ENCODE measurements at places on chromosomes 4 and X. TPM values are rescaled to one million over a fixed set of nuclear protein-coding genes. Genes with fewer than 3 reads are reported as not detected.

DNA sequence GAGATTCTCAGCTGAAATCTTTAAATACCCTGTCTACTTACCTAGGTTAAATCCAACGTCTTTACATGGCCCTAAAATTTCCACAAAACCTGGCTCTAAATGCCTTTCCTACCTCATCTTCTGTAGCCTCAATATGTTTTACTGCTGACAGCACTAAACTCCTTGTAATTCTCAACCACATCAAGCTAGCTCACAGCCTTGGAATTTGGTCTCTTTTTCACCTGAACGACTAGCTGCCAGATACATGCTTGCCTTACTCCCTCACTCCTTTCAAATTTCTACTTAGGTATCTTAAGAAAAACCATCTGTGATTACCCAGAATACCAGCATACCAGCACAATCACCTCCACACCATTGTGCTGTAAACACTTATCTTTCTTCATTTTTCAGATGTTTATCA, 635.6 kb upstream of the PCDH10 start:
- DNase-seq, result no peak

PTTG2 gene
- not detected for total RNA-seq

DNA sequence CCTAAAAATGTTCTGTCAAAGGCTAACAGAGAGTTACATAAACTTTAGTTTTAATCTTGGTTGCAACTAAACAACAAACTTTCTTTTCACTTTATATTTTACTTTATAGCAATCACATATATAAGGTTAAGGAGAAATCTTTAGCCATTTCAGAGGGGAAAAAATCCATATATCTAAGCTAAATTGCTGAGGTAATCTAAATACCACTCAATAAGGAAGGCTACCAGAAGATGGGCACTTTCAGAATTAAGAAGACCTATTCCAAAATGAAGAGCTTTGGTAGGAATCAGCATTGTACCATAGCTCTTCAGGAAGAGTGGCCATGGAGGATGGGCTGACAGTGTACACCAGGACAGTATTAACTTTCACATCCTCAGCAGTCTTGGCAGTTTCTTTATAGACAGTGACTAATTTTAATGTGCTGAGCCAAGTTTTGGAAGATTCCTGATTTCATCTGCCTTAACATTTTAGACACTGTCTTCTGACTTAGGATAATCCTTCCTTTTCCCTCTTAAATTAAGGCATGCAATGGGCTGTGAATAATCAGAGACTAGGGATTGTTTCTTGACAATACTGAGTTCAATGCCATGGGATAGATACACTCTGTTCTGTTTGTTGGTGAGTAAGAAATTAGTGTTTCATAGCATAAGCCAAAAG, 7.1 kb downstream of the FAT4 start:
- no peak for DNase-seq

VCX3B gene
- not detected for total RNA-seq

GRCh38 chrX:3815896-3816664, 102.6 kb upstream of the PRKX start:
- DNase-seq, result peak; percentile 71

GRCh38 chrX:102558607-102559006, 40.7 kb upstream of the ARMCX5 start:
- DNase-seq, result no peak

GRCh38 chrX:24979081-24979480, 36.7 kb downstream of the ARX start:
- no peak for DNase-seq

PNCK gene
- total RNA-seq, result 1.9 TPM

DNA sequence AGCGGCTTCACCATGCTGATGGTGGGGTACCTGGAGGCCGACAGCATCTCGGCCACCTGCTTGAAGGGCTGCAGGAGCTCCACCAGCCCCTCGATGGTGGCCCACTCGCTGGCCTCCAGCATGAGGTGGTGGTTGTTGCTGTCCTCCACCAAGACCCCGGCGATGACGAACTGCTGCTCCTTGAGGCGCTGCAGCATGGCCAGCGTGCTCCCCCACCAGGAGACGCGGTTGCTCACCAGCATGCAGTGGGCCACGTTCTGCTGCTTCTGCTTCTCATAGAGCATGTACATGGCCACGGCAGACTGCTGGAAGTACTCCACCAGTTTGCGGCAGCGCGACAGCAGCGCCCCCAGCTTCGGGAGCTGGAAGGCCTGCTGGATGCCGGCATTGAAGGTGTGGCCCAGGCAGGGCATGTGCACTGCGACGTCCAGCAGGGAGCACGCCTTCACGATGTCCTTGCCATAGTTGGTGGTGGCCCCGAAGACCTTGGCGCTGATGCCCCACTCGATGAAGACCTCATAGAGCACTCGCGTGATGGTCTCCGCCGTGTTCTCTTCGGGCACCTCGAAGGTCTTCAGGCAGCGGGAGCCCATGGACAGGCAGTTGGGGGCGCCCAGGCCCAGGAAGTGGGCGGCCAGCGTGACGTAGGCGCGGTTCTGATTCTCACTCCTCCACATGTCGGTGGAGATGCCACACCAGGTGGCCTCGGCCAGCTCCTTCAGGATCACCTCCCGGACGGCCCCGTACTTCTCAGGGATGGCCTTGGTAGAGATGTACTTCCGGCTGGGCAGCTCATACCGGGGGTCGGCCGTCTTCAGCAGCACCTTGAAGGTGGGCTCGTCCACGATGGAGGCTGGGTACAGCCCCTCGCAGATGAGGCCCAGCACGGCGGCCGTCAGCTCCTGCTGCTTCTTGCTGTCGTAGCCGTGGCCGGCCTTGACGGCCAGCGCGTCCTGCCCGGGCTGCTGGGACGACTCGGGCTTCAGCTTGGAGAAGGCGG, 11.0 kb downstream of the DHRSX start:
- no peak for DNase-seq

DNA sequence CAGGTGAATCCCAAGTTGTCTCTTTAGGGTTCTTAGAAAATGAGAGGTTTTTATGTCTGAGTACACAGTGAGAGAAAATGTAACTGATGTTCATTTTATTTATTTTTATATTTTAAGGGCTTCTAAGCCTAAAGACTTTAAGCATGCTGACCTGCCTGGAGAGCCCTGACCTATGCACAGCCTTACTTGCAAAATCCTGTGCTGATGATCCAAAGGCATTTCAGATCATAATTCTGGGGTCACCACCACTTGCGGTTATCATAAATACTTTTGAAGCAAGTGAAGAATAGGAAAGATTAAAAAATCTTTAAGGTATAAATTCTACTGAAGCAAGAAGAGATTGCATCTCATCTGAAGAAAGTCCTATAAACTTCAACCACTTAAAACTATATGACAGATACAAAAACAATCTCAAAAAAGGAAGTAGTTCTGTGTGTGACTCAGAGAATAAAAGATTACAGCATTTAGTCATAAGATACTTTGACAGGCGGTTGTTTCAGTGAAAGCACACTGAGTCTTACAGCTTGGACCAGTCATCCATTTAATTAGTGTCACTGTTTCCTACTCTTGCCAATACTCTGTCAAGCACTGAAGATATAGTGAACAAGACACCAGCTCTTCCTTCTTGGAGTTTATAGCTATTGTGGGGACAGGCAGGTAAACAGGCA, 245.2 kb upstream of the DIPK2B start:
- DNase-seq, result no peak

DNA sequence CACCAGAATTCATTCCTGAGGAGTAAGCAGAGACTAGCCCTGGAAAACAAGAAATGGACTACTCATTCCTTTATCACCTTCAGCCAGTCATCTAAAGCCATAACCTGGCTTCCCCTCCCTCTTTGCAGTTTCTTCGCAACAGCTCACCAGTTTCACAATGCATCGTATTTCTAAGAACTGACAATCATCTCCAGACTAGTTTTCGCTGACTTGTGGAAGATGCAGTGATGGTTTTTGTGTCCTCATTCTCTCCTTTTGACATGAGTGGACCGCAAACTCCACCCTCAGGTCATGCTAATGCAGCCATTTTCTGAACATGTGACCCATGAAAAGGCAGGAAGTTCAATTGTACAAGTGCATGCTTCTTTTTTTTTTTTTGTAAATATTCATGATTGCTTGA, 1203.5 kb downstream of the PCDH7 start:
- DNase-seq, result no peak

- peak; percentile 91 for DNase-seq
These were observed 16.2 kb downstream of the ZFYVE28 start for GRCh38 chr4:2402048-2402842.

GRCh38 chr4:10454726-10455125, 2.5 kb downstream of the ZNF518B start:
- DNase-seq, result no peak

- DNase-seq, result no peak
These were observed 100.2 kb upstream of the PGRMC2 start for GRCh38 chr4:128387600-128388351.

DNA sequence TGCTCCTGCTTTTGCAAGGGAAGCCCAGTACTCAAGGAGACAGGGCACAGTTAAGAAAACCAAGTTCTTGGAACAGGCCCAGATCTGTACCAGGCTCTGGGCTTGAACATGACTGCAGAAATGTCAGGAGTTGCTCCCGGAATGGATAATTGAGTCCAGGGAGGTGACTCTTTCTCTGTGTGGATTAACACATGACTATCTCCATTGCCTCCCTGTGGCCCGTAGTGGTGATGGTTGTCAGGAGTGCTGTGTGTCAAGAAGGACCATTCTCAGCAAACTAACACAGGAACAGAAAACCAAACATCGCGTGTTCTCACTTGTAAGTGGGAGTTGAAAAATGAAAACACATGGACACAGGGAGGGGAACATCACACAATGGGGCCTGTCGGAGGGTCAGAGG, 39.9 kb downstream of the CCKAR start:
- DNase-seq, result no peak

GRCh38 chrX:130682990-130683389, 220.0 kb downstream of the ENOX2 start:
- no peak for DNase-seq

- peak; percentile 54 for DNase-seq
These were observed 173.9 kb upstream of the KLF3 start for GRCh38 chr4:38489924-38490639.

GRCh38 chrX:2351999-2352995, 148.5 kb downstream of the DHRSX start:
- DNase-seq, result no peak

GRCh38 chrX:123871309-123871708, 11.5 kb downstream of the XIAP start:
- DNase-seq, result no peak

DNA sequence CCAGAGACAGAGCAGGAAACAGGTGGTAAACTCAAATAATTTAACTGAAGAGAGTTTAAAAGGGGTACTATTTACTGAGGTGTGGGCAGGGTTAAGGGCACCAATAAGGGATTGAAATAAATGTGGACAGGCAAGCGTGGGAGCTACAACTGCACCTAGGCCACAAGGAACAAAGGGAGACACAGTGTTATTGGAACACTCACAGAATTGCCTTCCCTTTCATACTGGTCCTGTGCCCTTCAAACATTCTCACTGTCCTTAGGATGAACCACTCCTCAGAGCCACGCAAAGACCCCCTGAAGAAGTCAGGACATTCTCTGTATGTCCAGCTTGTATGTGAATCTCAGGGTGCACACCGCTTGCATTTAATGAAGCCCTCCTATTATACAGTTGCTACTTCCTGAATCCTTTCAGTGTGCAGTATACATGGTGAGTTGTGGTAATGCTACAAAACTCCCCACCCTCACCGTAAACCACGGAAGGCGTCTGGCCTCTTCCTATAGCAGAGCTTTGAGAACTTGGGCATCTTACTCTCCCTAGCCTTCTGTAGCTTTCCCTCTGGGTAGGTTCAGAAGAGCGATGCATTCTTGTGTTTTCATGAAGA, 9.6 kb upstream of the MRPL1 start:
- peak; percentile 25 for DNase-seq

- no peak for DNase-seq
These were observed 19.6 kb upstream of the CHM start for GRCh38 chrX:86066998-86067397.

- no peak for DNase-seq
These were observed 10.7 kb upstream of the ADH5 start for GRCh38 chr4:99099311-99099710.
